Germinal center (tissue), 1 donor: ENCODE measurements at places on chromosomes 7 and 10.

DNA sequence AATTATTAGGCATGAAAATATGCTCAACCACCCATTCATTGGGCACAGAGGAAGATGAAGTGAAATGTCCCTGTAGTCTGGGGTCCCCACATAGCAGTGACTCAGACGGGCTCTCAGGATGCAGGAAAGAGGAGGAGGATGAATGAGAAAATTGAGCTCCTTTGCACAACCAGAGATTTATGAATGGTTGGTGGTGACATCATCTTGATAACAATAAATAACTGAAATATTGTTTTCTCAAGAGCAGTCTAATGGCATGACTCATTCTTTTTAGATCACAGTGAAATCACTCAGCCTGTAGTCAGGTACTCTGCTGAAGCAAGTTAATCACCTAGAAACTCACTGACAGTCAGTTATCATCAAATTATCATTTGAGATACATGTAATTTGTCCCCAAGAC is 254.1 kb downstream of the RELN start:
- DNase-seq, result no peak

GRCh38 chr10:14389981-14390590 is 59.4 kb upstream of the FRMD4A start:
- DNase-seq, result no peak

- DNase-seq, result no peak
Measured at GRCh38 chr10:93951905-93952304, 41.8 kb upstream of the PLCE1 start.

DNA sequence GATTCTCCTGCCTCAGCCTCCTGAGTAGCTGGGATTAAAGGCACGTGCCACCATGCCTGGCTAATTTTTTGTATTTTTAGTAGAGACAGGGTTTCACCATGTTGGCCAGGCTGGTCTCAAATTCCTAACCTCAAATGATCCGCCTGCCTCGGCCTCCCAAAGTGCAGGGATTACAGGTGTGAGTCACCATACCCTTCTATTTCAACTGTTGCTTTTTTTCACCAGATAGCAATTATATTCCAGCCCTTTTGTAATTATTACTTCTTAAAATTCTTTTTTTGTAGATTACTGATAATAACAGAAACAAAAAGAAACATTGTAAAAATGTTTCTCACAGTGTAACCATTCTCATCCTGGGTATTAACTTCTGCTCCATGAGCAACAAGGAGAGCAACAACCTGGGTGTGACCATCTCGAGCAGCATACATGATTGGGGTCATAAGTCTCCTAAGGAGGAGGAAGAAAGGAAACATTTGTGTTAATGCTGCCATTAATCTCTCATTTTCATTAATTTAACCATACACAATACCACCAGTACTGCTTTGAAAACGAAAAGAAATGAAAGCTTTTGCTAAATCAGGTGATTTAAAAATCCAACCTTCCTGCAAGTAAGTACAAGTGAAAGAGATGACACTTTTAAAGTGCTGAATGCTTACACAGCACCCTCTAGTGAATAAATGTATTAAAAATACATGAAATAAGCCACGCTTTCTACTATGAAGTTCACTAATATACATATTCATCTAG is 41.8 kb downstream of the ASZ1 start:
- DNase-seq, result no peak

- no peak for DNase-seq
Measured at GRCh38 chr7:16669581-16669980, 23.6 kb downstream of the BZW2 start.

- no peak for DNase-seq
Measured at GRCh38 chr7:91554883-91555282, 290.6 kb downstream of the FZD1 start.

- DNase-seq, result no peak
Measured at GRCh38 chr10:60760711-60761210, 17.5 kb upstream of the CDK1 start.

- DNase-seq, result no peak
Measured at GRCh38 chr10:93081318-93081717, 7.6 kb downstream of the CYP26A1 start.

GRCh38 chr10:88458209-88458608 is 124.9 kb downstream of the RNLS start:
- no peak for DNase-seq

DNA sequence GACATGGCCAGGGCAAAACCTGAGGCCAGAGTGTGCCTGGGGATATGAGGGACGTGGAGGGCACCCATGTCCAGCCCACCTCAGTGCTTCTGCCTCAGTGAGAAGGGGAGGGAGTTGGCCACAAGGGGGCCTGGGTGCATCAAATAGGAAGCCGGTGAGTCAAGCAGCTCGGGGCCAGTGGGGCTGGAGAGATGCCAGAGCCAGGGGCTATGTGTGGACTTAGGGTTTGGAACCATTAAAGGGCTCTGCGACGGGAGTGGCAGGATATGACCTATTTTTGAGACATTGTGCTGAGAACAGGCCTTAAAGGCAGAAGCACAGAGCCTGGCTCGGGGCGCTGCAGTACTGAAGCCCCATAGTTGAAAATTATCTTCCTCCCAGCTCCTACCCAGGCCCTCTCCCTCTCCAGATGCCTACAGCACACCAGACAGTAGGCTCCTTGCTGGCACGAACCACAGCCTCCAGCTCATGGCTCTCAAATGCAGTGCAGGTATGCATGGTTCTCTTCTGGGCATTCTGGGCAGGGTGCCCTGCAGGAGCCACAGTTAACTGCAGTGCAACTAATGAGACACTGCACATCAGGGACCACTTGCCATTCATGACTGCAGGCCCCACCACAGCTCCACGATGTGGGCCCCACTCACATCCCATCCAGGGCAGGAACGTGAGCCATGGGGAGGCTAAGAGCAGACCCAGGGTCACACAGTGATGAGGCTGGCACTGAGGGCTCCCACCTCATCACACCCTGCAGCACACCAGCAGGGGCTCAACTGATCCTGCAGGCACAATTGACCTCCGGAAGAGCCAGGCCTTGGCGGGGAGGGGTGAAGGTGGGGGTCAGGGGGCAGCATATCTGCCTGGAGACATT is 7.2 kb upstream of the PGAM2 start:
- DNase-seq, result peak; percentile 56

DNA sequence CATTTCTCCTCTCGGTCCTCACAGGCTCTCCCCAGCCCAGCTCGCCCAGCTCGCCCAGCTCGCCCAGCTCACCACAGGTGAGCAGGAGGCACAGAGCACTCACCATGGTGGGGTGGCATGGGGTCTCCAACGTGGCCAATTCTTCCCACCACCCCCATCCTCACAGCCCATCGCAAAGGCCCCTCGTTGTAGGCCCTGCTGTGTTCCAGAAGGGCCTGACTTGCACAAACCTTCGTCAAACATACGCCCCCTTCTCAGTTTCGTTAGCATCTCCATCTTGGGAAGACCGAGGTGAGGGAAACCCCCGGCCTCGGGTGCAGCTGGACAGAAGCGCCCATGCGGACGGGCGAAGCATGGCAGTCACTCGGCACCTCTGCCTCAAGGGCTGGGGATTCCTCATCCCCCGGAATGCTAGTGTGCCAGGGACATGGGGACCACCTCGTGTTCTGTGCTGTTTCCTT is 304.6 kb downstream of the TNS3 start:
- no peak for DNase-seq

GRCh38 chr10:97836446-97836845 is 13.2 kb upstream of the GOLGA7B start:
- no peak for DNase-seq

DNA sequence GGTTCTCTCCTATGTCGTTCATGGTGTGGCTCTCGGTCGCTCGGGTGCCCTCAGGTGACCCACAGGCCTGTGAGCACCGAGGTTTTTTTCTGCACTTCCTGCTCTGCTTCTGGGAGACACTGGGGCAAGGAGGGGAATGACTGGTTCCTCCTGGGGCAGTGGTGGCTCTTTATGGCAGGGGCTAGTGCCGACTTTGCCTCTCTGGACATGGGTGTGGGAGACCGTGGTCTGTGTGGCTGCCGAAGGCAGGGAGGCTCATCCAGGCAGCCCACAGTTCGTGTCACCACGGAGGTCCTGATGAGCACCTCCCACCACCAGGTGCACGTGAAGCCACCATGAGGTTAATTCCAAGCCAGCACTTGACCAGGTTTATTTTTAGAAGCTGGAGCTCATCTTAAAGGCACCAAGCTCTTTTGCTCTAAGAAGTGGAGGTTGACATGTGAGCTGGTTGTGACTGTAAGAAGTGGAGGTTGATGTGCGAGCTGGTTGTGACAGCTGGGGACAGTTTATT is 24.7 kb upstream of the DPYSL4 start:
- no peak for DNase-seq
